ENCODE measurements at places on chromosomes 7 and 10. TPM values are rescaled to one million over a fixed set of nuclear protein-coding genes. Genes with fewer than 3 reads are reported as not detected.

DNA sequence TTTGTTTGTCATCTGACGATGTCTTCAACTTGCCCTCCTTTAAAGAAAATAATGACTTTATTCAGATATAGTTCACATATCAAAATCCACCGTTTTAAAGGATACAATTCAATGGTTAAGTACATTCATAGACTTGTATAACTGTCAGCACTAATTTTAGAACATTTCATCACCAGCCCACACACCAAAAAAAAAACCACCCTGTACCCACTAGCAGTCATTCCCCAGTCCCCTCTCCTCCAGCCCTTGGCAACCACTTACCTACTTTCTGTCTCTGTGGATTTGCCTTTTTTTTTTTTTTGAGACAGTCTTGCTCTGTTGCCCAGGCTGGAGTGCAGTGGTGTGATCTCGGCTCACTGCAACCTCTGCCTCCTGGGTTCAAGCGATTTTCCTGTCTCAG lies 5.3 kb upstream of the HILPDA start:
- DNase-seq: no peak

TASOR2 gene
- 37.8 TPM for total RNA-seq

- no peak for DNase-seq
Measured at GRCh38 chr7:84108119-84108518, 86.5 kb downstream of the SEMA3A start.

DNA sequence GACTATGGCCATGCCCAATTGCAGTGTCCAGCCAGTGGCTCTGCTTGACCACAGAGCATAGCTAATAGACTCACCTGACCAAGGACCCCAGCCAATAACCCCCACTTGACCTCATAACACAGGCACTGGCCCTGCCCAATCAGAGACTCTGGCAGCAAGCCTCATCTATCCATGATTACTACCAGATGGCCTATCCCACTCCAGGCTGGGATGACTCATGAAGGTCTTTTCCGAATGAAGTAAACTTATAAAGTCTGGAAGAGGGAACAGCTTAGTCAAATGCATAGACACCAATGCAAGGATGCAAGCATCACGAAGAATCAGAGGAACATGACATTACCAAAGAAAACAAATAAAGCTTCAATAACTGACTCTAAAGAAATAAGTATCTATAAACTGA lies 141.4 kb downstream of the TMEM168 start:
- no peak for DNase-seq

TSPAN12 gene
- 3.7 TPM for total RNA-seq

- DNase-seq: no peak
Measured at GRCh38 chr7:156445997-156446761, 194.4 kb upstream of the RNF32 start.

DNA sequence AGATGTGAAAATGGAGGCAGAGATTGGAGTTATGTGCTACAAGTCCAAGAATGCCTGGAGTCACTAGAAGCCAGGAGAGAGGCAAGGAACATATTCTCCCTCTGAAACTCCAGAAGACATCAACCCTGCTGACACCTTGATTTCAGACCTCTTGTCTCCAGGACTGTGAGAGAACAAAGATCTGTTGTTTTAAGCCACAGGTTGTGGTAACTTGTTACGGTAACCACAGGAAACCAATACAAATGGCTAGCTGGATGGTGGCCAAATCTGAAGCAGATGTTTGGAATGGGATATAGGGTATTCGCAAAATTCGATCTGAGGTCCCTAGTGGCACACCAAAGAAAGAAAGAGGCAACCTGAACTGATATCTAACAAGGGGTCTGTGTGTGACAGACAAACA lies 129.0 kb downstream of the HERPUD2 start:
- peak; percentile 10 for DNase-seq

DNA sequence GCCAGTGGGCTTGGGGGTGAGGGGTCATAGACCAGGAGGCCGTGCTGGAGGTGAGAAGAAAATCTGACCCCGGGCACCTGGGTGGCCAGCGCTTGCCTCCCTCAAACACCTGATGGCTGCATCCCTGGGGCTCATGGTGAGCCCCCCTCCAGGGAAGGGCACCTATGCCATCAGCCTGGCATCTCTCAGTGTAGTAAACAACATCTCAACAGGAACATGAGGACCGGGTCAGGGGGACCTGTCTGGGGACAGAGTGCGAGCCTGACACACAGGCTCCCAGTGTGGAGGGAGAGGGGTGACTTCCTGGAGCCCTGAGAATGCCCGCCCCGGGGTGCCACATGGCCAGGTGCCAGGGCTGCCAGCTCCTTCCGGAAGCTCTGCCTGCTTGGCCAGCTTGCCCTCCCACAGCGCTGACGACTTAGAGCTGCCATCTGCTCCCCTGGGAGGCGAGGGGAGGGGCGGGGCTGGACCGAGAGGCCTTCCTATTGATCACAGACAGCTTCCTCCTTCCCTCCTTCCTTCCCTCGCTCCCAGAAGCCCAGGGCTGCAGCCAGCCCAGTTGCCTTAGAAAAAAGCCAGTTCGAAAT lies 12.3 kb downstream of the STX1A start:
- no peak for DNase-seq

GRCh38 chr10:129101232-129101980 lies 365.6 kb upstream of the MGMT start:
- peak; percentile 86 for DNase-seq

SPDYE8 gene
- total RNA-seq: not detected

DNA sequence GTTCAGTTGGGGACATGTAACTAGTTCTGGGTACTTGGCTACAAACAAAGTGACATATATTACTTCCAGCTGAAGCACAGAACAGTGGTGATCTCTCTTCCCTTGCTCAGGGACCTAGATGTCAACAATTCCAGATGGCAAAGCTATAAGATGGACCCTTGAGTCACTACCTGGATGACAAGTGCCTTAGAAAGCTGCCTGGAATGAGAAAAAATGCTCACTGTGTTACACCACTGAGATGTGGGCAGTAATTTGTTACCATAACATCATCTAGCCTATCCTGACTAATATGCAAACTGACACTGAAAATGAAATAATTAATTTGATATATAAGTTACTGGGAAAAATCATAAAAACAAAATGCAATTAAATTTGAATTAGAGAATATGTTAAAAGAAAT lies 16.4 kb upstream of the CTTNBP2 start:
- no peak for DNase-seq

GRCh38 chr7:102046373-102047117 lies 229.1 kb downstream of the CUX1 start:
- no peak for DNase-seq

- DNase-seq: no peak
Measured at GRCh38 chr7:94675356-94675755, 19.4 kb upstream of the SGCE start.

DNA sequence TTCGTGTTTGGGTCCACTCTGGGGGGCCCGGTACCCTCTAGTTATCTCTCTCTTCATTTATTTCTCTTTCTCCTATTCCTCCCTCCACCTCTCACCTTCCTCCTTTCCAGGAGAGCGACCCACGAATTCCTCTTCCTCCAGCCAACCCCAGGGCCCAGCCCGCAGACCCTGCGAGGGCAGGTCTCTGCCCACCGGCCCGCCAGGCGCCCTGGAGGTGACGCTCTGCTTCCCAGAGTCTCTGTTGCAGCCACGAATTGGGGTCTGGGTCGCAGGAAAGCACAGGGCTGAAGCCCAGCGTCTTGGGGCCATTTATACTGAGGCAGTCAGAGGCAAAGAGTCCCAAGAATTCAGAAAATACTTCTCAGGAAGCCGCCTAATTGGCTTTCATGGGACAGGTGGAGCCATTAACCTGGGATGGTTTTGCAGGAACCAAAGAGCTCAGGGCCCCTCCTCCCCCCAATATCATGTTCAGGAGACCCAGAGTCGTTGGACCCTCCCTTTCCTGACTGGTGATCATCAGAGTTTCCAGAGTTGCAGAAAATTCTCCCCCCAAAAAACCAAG lies 2.7 kb upstream of the EN2 start:
- no peak for DNase-seq

GRCh38 chr10:106474876-106475275 lies 689.6 kb downstream of the SORCS1 start:
- no peak for DNase-seq

GRCh38 chr10:11035301-11035991 lies 17.8 kb downstream of the CELF2 start:
- peak; percentile 78 for DNase-seq

DNA sequence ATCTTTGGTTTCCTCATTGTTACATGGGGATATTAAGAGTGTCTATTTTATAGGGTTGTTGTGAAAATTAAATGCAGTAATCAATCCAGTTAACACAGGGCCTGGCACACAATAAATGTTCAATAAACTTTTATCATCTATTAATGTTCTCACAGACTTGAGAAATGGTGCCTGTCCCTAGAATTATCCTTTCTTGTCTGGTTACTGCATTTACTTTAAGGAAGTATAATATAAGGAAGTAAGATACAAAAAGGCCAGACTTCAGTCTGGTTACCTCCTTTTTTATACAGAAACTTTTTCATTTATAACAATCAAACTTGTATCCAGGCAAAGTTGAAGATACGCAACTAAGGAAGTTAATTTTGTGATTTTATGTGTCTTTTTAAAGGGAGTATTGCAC lies 117.0 kb downstream of the LHFPL3 start:
- no peak for DNase-seq

DNA sequence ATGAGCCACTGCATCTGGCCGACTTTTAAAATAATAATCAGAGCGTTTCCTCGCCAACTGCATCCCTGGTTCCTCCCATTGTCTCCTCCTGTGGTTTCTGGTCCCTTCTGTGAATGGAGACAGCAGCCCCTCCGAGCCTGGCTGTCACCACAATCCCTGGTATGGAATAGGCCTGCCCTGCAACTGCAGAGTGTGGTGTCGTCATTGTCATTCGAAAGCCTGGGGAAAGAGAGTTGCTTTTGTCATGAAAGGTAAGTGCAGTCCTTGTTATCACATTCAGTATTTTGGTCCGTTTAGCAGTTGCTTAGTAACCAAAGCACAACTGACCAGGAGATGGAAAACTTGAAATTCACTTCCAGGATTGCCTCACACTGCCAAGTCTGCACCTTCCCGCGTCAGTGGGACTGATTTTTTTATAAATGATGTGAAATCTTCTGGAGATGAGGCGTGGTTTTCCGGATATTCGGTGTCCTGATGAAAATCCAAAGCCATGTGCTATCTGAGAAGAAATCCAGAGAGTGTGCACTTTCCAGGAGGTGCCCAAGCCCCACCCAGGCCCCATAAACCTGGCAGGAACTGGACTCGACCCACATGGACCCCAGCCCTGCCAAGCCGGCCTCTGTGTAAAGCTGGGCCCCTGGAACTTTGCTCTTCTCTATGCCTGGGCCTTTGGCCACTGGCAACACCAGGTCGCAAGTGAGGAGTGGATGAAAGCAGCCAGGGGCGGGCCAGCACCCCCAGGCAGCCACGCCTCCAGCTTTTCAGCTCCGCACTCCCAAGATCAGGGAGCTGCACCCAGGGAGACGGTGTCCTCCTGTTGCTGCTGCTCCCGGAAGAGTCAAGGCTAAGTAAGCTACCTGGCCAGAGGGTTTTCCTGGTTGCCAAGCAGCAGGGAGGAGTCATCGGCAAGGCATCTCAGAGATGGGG lies 133.7 kb upstream of the SH2B2 start:
- DNase-seq: peak; percentile 52

GRCh38 chr7:80873140-80873539 lies 45.7 kb downstream of the SEMA3C start:
- DNase-seq: no peak

HOXA2 gene
- total RNA-seq: 0.27 TPM

GRCh38 chr7:97418312-97418711 lies 300.8 kb downstream of the SDHAF3 start:
- no peak for DNase-seq

PON1 gene
- total RNA-seq: not detected

GRCh38 chr10:71436268-71437125 lies 39.8 kb downstream of the CDH23 start:
- DNase-seq: no peak

GRCh38 chr7:112550468-112551060 lies 69.8 kb downstream of the LSMEM1 start:
- peak; percentile 80 for DNase-seq

PLXDC2 gene
- 22.6 TPM for total RNA-seq

DNA sequence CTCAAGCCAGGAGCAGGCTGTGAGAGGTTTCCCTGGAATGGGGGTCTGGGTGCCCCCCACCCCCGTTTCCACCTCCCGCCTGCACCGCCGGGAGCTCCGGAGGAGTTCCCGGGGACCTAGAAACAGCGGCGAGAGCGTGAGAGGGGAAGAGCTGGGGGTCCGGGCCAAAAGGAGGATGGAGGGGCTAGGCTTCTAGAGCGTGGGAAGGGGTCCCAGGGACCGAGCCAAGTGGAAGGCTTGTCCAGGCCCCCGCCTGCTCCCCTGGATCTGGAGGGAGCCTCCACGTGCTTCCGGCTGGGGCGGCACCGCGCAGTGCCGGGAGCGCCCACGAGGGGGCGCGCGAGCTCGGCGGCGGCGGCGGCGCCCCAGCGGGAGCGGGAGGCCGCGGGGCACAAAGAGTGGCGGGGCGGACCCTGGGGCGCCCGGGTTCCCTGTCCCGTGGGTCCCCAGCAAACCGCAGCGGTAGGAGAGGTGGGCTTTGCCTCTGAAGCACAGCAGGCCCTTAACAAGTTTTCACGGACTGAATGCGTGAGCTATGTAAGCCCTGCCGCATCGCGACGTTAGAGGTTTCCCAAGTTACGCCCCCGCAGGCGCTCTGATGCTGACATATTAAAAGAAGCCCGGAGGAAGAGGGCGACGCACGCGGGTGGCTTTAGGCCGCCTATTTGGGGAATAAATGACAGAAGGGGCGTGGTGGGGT lies 104.4 kb upstream of the LRRC4 start:
- peak; percentile 55 for DNase-seq

DNA sequence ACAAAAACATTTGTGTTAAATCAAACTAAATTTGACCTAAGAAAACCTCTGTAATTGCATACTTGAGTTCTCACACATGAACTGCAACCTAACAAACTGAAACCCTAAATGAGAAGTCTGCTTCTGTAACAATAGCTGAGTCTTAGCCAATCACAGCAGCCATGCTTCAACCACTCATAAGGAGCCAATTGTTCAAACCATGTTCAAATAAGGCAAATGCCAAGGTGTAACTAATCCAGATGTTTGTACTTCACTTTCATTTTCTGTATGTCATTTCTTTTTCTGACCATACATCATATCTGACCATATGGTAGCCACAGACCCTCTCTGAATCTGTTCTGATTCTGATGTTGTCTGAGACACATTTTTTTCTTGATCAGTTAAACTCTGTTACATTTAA lies 47.5 kb upstream of the ANTXRL start:
- DNase-seq: peak; percentile 30

GRCh38 chr7:102261451-102261850 lies 25.2 kb upstream of the SH2B2 start:
- DNase-seq: no peak

- peak; percentile 88 for DNase-seq
Measured at GRCh38 chr7:38463277-38464225, 167.6 kb downstream of the AMPH start.

HTRA1 gene
- 154 TPM for total RNA-seq

HABP2 gene
- not detected for total RNA-seq

GRCh38 chr10:35423505-35424306 lies 87.4 kb downstream of the CCNY start:
- DNase-seq: no peak

GRCh38 chr7:21526007-21526406 lies 16.8 kb upstream of the DNAH11 start:
- DNase-seq: no peak

Data from cardiac muscle cell (in vitro differentiated cells and primary cell).